ENCODE measurements at places on chromosomes 3 and 15.

DNA sequence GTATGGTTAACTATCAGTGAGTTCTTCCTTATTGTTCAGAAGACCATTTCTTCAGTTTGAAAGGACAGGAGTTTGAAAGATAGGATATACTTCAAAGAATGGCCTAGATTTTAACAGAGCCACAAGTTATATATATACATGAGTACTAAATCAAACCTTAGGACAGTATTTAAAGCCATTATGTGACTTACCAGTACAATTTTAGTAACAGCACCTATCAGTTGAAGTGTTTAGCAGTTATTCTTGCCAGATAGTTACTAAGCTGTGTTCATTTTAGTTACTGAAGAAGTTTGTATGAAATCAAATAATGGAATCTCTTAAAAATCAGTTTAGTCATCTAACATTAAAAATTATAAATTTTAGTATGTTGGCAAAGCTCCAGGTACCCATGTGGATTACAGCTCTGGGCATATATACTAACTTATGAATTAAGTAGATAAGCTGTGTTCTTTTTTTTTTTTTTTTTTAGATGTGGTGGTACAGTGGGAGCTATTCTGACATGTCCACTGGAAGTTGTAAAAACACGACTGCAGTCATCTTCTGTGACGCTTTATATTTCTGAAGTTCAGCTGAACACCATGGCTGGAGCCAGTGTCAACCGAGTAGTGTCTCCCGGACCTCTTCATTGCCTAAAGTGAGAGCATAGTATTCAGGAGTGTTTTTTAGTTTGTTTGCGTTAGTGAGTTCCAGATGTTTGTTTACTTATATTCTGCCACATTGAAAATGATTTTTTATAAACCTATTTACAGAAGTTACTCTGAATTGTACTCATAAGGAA lies 14.6 kb downstream of the SLC25A36 start:
- H3K27me3 ChIP-seq: no peaks in the 10 kb centered on the region
- H3K4me1 ChIP-seq: peaks cover 78% of the 10 kb centered on the region
- H3K4me3 ChIP-seq: no peak overlapping the region
- peaks cover 32% of the 10 kb centered on the region for H3K36me3 ChIP-seq
- H3K27ac ChIP-seq: peak overlapping the region; percentile 88
- DNase-seq: no peak

- DNase-seq: no peak
- H3K27me3 ChIP-seq: no peaks in the 10 kb centered on the region
- H3K36me3 ChIP-seq: no peaks in the 10 kb centered on the region
- peaks cover 15% of the 10 kb centered on the region for H3K4me1 ChIP-seq
- H3K27ac ChIP-seq: no peak overlapping the region
- no peak overlapping the region for H3K4me3 ChIP-seq
Measured at GRCh38 chr3:177401375-177401774, 204.1 kb upstream of the TBL1XR1 start.

GRCh38 chr15:40925863-40926658 lies 3.1 kb upstream of the DLL4 start:
- DNase-seq: no peak
- H3K36me3 ChIP-seq: peaks cover 6% of the 10 kb centered on the region
- H3K27me3 ChIP-seq: peaks cover 43% of the 10 kb centered on the region
- peaks cover 8% of the 10 kb centered on the region for H3K4me1 ChIP-seq

- H3K27ac ChIP-seq: no peak overlapping the region
- no peaks in the 10 kb centered on the region for H3K36me3 ChIP-seq
- H3K4me1 ChIP-seq: peaks cover 16% of the 10 kb centered on the region
- no peak overlapping the region for H3K4me3 ChIP-seq
- no peak for DNase-seq
- H3K27me3 ChIP-seq: no peaks in the 10 kb centered on the region
Measured at GRCh38 chr3:104385421-104385820, 981.3 kb upstream of the ALCAM start.

GRCh38 chr3:114218006-114218405 lies 19.4 kb downstream of the ZNF80 start:
- no peak for DNase-seq
- no peak overlapping the region for H3K4me3 ChIP-seq
- peaks cover 13% of the 10 kb centered on the region for H3K27me3 ChIP-seq
- H3K27ac ChIP-seq: no peak overlapping the region

DNA sequence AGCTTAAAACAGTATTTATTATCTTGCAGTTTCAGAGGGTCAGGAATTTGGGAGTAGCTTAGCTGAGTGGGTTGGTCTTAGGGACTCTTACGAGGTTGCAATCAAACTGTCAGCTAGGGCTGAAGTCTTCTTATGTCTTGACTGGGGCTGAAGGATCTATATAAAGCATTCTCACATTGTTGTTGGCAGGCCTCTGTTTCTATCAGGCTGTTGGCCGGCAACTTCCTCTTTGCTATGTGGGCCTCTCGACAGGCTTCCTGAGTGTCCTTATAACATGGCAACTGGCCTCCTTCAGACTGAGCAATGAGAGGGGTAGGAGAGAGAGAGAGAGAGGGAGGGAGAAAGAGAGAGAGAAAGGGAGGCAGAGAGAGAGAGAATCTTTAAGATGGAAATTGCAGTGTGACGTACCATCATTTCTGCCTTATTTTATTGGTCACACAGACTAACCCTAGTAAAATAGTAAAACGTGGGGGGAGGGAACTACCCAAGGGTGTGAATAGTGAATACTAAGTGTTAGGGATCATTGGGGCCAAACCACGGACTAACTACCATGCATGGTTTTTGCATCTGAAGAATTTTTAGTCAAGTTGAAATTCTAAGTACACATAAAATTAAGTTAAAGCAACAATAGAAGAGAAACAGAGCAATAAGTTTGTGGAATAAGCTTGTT lies 16.1 kb downstream of the FGF7 start:
- DNase-seq: no peak
- H3K4me1 ChIP-seq: no peaks in the 10 kb centered on the region
- H3K36me3 ChIP-seq: no peaks in the 10 kb centered on the region

Measured in Calu3 (cell line).